Activated naive CD4-positive, alpha-beta T cell treated with Interleukin-2 at 50 U/mL for 16 hours (primary cell): ENCODE measurements at places on chromosomes 16 and 17.

- DNase-seq = no peak
Observed at GRCh38 chr17:64447526-64447925, 1.4 kb upstream of the MILR1 start.

GRCh38 chr16:56658327-56658875 lies 642 bp downstream of the MT1F start:
- no peak for DNase-seq

GRCh38 chr16:70255574-70255973 lies 3.8 kb upstream of the EXOSC6 start:
- DNase-seq = no peak

- DNase-seq = no peak
Observed at GRCh38 chr17:614653-615546, 99.7 kb downstream of the VPS53 start.

GRCh38 chr17:67525239-67526135 lies 148.4 kb downstream of the PITPNC1 start:
- no peak for DNase-seq

- DNase-seq = no peak
Observed at GRCh38 chr17:79678091-79678735, 52.5 kb upstream of the ENPP7 start.

DNA sequence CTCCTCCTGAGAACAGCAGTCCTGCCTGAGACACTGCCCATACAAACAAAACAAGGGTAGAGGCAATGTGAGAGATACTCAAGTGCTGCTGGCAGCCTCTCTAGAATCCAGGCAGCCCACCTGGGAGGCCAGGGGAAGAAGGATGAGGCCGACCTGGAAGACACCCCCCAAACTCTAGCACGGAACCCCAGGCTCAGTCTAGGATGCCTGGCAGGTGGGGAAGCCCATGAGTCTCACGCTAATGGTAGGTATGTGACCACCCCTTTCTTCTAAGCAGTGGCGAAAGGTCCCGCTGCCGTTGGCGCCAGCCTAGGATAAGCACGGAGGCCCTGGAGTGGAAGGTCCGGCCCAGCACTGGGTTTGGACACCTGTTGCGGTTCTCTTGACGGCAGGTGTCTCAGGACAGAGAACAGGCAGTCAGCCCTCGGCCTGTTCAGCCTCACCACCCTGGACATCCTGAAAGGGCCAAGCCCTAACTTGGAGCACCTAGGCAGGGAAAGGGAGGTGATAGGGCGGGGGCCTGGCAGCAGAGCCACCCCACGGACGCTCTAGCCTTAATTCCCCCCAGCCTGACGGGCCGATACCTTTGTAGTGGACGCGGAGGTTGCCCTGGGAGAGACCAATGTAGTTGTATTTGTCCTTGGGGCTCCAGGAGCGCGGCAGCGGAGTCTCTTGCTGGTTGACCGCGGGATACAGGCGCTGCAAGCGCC lies 487 bp downstream of the RANBP10 start:
- no peak for DNase-seq

- no peak for DNase-seq
Observed at GRCh38 chr17:54982399-54982798, 13.8 kb downstream of the STXBP4 start.

GRCh38 chr17:59367657-59368045 lies 36.2 kb downstream of the YPEL2 start:
- no peak for DNase-seq

DNA sequence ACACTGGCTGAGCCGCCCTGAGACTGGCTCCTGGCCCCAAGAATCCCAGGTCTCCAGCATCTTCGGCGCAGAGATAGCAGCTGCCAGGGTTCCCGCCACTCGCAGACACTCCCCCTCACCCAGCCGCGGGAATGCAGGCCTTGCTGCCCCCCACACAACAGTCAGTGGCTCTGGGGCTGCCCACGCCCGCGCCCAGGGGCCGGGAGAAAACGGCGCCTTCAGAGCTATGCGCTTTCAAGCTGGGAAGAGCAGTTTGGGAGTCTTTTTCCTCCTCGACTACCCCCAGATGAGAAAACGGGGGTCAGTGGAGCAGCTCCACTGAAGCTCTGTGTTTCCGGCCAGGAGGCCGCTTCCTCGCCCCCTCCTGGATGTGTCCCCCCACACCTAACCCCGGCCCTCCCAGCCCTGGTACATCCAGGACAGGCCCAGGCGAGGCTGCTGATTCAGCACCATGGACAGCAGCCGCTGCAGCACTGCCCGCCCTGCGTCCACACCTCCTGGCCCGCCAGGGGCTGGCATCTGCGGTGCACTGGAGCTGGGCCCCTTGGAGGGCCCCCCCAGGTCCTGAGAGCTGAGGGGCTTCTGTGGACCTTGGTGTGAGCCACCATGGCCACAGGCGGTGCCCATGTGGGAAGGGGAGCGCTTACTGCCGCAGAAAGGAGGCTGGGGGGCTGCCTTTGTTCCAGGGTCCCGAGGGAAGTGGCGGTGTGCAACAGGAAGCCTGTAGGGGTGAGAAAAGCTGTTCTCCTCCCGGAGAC lies 35.7 kb downstream of the CACNA1H start:
- peak; percentile 39 for DNase-seq

DNA sequence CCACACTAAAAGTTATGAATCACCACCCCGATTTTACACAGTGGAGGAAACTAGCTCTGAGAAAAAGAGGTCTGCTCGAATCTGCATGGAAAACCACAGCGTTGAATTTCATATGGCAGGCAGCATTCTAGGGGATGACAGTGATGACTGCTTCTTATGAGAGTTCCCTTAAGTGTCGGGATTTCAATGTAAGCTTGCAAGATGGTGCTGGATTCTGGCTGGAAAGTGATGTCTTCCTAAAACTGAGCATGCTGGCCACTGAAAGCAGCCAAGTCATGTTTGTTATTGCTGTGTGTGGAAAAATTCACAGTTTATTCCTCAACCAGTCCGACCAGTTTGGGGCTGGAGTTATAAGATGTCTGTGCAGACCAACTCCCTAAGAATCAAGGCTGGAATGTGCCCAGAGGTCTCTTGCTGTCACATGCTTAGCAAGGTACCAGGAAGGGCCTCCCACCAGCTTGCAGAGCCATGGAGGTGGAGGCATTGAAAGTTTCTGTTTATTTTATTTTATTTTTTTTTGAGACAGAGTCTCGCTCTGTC lies 37.2 kb upstream of the GAN start:
- no peak for DNase-seq

DNA sequence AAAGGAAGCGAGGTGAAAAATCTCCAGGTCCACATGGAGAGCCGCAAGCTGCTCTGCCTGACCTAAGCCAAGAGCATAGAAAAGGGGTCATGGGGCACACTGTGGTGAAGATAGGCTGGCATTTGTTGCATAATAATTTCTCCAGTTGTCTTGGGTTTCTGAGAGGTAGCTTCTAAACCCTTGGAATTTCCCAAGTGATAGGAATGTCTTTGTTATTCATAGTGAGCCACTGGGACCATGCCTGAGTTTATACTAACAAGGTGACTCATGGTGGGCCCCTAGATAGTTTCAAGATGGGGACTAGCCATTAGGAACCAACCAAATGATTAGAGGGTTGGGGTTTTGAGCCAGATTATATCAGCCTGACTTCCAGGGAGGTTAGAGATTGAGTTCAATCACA lies 25.6 kb downstream of the SOST start:
- no peak for DNase-seq

GRCh38 chr17:77146246-77146632 lies 5.5 kb downstream of the SEC14L1 start:
- DNase-seq = no peak

DNA sequence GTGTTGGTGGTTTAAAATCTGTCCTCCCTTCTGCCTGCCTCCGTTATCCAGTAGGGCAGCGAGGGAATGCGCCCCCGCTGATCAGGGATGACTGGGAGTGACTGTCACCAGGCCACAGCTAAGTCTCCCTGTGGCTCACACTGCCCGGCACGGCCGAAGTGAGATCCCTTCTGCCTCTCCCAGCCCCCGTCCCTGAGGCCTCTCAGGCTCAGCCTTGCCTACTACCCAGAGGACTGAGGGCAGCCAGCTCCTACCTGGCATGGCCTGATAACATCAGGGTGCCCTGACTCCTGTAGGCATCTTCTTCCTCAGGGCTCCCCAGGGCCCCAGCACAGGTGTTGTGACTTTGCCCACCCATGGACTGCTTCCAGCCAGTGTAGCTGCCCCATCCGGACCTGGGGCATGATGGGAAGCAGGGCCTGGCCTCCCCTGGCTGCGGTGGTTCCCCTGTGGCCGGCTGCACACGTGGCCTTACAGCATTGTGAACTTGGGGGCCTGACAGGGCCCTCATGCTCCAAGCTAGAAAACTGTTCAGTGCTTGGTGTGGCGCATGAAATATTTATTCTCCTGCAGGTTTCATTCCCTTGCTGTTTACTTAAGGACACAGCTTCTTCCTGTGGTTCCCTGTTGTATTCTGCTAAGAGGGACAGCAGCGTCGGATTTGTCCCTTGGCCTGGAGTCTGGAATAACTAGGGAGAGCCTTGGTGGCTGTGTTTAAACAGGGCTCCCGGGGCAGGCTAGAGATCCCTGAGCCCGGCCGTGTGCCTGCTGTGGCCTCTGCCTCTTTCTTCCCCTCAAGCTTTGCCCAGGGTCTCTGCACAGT lies 30.0 kb downstream of the GINS2 start:
- DNase-seq = no peak

DNA sequence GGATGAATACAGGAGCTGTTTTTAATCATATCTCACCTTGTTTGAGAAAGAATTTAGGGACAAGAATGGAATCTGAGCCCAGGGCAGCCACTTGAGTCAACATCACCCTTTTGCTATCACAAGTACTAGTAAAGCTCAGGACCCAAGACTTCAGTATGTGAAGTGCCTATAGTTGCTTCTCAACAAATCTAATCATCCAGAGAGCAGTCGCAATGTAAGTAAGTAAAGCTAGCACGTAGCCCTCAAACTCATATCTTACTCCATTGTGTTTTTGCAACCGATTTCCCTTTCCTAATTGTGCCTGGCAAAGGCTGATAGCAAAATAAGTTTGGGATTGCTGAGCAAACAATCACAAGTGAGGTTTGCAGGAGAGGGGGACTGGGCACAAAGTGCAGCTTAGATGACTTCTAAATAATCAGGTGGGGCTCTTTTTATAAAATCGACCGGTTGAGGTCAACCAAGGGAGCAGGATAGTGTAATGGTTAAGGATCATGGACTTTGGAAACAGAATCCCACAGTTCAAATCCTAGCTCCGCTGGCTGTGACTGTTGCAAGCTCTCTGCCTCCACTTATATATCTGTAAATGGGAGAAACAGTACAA lies 13.0 kb downstream of the TOB1 start:
- no peak for DNase-seq

GRCh38 chr16:9556949-9557665 lies 465.7 kb downstream of the HAPSTR1 start:
- DNase-seq = no peak

- DNase-seq = peak; percentile 76
Observed at GRCh38 chr16:22077700-22078313, 14.5 kb upstream of the VWA3A start.

GRCh38 chr16:63695347-63695746 lies 1426.5 kb downstream of the CDH11 start:
- no peak for DNase-seq

GRCh38 chr16:81593481-81593880 lies 148.9 kb downstream of the CMIP start:
- no peak for DNase-seq

GRCh38 chr16:68910051-68910450 lies 66.7 kb downstream of the TANGO6 start:
- no peak for DNase-seq

DNA sequence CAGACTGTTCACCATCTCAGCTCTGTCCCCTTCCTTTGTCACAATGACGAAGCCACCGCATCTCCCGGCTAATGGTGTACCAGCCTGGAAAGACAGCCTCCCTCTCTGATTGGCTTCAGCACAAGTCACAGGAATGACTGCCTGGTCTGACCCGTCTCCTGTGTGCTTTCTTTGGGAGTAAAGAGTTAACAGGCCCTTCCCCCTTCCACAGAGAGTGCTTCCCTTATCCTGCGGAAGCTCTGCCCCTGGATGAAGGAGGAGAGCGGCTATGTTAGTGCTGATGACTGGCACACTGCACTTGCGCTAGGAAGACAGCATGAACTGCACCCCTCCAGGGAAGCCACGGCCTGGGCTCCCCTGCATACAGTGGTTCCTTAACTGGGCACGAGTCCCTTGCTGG lies 11.3 kb downstream of the USB1 start:
- no peak for DNase-seq

GRCh38 chr17:30116345-30116660 lies 313 bp upstream of the NSRP1 start:
- DNase-seq = no peak

GRCh38 chr17:34169496-34169895 lies 85.6 kb upstream of the CCL2 start:
- no peak for DNase-seq

DNA sequence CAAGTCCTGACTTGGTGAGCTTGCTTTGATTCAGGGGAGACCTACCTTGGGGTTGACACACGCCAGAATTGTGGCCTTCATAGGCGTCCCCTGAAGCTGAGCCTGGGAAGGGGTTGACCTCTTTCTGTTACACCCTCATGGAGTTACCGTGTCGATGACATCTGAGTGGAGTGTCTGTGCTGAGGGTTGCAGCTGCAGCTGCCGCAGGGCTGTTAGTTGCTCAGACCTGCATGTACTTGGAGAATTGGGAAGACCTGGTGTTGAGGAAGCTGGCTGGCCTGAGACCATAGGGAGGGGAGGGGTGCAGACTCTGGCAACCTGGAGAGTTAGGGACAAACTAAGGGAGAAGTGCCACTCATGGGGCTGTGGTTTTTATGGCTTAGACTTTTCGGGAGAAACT lies 9.6 kb downstream of the GSE1 start:
- no peak for DNase-seq

GRCh38 chr17:43634591-43635125 lies 27.1 kb downstream of the MEOX1 start:
- DNase-seq = no peak

GRCh38 chr16:75244844-75245758 lies 6.3 kb downstream of the BCAR1 start:
- no peak for DNase-seq

- no peak for DNase-seq
Observed at GRCh38 chr17:57699751-57700219, 45.3 kb downstream of the CCDC182 start.

GRCh38 chr16:53504665-53505064 lies 1.7 kb upstream of the AKTIP start:
- DNase-seq = peak; percentile 24

DNA sequence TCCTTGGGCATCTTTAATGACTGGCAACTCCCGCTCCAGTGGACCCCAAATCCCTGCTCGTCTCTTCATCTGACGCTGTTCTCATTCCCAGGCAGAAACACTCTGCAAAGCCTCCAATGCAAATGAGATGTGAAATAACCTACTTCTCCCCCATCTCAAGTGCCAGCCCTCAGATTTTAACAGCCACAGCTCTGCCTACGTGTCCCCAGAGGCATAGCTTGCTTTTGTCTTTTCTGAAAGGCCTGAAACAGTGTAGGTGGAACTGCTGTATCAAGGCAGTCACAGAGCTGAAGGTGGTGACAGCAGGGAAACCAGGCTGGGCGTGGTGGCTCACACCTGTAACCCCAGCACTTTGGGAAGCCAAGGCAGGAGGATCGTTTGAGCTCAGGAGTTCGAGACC lies 14.7 kb downstream of the RPH3AL start:
- no peak for DNase-seq
